ENCODE measurements at places on chromosomes 2 and 18.

GRCh38 chr18:42635378-42636048 is 480.0 kb downstream of the RIT2 start:
- DNase-seq = no peak

- no peak for DNase-seq
These were observed 33.4 kb downstream of the USP14 start for GRCh38 chr18:191725-192124.

DNA sequence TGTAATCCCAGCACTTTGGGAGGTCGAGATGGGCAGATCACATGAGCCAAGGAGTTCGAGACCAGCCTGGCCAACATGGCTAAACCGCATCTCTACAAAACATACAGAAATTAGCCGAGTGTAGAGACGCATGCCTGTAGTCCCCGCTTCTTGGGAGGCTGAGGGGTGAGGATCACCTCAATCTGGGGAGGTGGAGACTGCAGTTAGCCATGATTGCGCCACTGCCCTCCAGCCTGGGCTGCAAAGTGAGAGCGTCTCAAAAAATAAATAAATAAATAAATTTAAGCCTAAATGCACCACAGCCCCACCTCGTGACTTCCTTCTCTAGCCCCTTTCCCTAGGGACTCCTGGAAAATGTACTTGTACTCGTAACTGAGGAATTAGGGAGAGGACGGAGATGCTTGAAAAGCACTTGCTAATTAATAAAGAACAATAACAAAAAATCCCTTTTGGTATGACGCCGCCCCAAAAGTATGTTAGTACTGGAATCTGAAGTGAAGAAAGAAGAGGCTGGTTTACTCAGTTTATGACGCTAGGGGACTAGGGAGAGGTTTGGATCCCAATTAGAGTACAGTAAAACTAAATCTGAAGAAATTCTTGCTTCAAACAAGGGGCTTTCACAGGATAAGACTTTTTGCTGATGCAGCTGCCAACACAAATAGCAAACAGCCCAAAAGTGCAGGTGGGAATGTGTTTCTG is 887 bp upstream of the ZNF396 start:
- DNase-seq = no peak

DNA sequence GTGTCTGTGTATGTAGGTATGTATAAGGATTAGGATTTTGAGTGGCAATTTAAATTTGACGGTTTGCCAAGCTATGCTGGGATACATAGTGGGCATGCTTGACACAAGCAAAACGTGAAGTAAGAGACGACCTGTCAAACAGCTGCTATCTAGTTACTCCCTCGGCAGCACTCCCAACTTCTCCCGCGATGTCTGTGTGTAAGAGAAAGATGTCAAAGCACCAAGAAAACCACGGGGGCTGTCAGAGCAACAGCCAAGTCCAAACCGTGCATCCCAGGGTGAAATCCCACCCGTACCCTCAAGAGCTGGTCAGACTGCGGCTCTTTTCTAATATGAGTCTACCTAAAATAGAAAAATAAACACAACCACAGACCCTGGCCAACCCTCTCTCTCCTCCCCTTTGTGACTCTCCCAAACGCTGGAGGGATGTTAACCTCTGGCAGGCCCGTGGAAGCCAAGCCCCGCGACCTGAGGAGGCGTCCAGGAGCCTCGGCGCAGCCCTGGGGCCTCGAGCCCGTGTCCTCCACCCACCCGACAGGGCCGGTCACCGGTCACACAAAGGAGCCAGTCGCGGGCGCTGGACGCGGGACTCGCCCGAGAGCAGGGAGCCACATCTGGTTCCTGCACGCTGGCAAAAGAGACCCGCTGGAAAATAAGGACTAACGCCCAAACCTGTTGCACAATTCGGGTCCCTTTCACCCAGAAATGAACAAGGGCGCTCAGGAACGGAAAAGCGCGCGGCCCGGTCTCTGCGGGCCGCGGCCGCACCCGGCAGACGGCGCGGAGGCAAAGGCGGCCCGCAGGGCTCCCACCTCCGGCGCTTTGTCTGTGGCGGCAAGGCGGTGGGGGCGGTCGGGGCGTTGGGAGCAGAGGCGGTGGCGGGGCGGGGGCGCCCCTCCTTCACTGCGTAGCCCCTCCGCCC is 925 bp downstream of the SESTD1 start:
- no peak for DNase-seq

DNA sequence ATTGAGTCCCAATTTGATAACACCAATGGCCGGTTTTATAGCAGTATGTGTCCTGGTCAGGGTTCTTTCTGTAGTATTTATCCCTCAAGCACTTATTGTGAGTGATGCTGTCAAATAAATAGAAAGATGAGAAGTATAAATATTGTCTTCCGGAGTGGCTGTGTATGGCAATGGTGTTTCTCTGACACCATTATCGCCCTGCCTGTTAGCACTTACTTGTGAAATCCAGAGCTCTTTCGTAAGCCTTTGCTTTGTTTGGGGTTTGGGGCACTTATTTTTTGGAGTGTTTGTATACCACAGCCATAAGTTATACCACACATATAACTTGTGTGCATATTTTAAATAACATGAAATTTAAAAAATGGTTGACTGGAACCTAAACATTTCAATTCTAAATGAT is 29.3 kb downstream of the CD8B2 start:
- no peak for DNase-seq

DNA sequence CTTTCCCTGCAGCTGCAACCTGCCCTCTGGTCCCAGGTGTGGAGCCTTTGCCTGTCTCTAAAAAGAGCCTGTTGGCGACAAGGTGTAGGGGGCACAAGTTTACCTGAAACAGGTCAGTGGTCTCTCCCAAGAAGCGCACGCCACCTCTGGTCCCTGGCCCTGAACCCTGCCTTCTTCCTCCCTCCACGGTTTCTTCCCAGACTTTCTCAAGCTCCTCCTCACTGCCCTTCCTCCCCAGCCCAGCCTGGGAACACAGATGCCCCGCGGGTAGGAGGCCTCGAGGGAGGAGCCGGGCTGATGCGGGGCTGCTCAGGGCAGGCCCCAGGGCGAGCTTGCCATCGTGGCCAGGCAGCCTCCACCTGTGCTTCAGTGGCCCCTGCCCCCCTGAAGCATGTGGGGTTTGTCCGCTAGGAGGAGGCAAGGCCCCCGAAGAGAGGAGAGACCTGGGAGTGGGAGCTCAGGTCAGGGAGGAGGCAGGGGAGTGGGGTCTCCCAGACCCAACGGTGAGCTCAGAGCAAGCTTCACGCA is 89.5 kb downstream of the SMAD7 start:
- DNase-seq = no peak

- DNase-seq = peak; percentile 63
These were observed 37.3 kb upstream of the BMP10 start for GRCh38 chr2:68908392-68908970.

GRCh38 chr2:112244854-112245253 is 10.0 kb downstream of the ZC3H8 start:
- DNase-seq = no peak

GRCh38 chr2:168355121-168355520 is 101.0 kb upstream of the CERS6 start:
- no peak for DNase-seq

GRCh38 chr18:23170137-23170536 is 34.9 kb downstream of the CABLES1 start:
- no peak for DNase-seq
